Endothelial cell (in vitro differentiated cells): ENCODE measurements at places on chromosomes 6 and 20.

DNA sequence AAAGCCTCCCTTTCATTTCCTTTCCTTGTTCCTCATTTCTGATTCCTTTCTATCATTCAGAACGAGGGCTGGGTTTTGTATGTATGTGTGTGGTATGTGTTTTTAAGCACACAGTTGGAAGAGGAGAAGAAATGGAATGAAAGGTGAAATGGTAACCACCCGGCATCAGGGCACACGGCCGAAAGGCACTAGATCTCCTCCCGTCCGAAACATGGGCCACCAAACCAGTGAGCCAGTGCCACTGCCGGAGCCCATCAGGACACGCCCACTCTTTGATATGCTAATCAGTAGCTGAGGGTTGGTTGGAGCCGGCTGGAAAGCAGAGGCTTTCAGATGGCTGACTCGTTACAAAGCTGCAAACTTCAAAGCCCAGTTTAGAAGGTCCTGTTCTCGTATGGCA, 228.6 kb upstream of the JARID2 start:
- H3K36me3 ChIP-seq = no peaks in the 10 kb centered on the region
- peaks cover 14% of the 10 kb centered on the region for H3K4me1 ChIP-seq
- peaks cover 4% of the 10 kb centered on the region for H3K27me3 ChIP-seq
- H3K4me3 ChIP-seq = no peak overlapping the region
- no peak overlapping the region for H3K27ac ChIP-seq
- DNase-seq = no peak

GRCh38 chr6:90241229-90241880, 55.3 kb downstream of the BACH2 start:
- H3K4me1 ChIP-seq = peaks cover 7% of the 10 kb centered on the region
- H3K27ac ChIP-seq = no peak overlapping the region
- no peak overlapping the region for H3K4me3 ChIP-seq
- H3K36me3 ChIP-seq = no peaks in the 10 kb centered on the region
- no peak for DNase-seq
- H3K27me3 ChIP-seq = no peaks in the 10 kb centered on the region

GRCh38 chr20:47389867-47390347, 33.4 kb upstream of the ZMYND8 start:
- H3K36me3 ChIP-seq = no peaks in the 10 kb centered on the region
- no peak overlapping the region for H3K27ac ChIP-seq
- peaks cover 3% of the 10 kb centered on the region for H3K27me3 ChIP-seq
- no peak for DNase-seq

GRCh38 chr6:42105709-42106108, 36.7 kb downstream of the C6orf132 start:
- peaks cover 7% of the 10 kb centered on the region for H3K4me1 ChIP-seq
- H3K36me3 ChIP-seq = no peaks in the 10 kb centered on the region
- H3K27me3 ChIP-seq = peaks cover 8% of the 10 kb centered on the region
- H3K27ac ChIP-seq = no peak overlapping the region
- no peak overlapping the region for H3K4me3 ChIP-seq

DNA sequence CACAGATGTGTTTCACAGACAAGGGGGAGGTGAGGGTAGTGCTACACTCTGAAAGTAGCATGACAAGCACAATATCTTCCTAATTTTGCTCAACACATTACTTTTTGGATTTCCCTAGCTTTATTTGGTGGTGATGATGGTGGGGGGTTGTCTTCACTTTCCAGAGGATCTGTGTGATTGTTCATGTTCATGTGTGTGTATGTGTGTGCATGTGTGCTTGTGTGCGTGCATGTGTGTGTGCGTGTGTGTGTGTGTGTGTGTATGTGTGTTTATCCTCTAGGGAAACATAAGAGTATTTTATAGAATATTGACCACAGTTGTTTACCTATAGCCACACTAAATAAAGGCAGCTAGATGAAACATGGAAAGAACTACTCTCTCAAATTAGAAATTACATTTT, 183.8 kb upstream of the EYA4 start:
- no peak for DNase-seq
- no peaks in the 10 kb centered on the region for H3K36me3 ChIP-seq
- H3K4me1 ChIP-seq = peaks cover 5% of the 10 kb centered on the region
- no peaks in the 10 kb centered on the region for H3K27me3 ChIP-seq
- no peak overlapping the region for H3K27ac ChIP-seq

- no peaks in the 10 kb centered on the region for H3K36me3 ChIP-seq
- H3K27ac ChIP-seq = no peak overlapping the region
- H3K27me3 ChIP-seq = peaks cover 5% of the 10 kb centered on the region
- peaks cover 5% of the 10 kb centered on the region for H3K4me1 ChIP-seq
- no peak overlapping the region for H3K4me3 ChIP-seq
- DNase-seq = no peak
These were observed 16.3 kb upstream of the PDE10A start for GRCh38 chr6:165679326-165679725.

DNA sequence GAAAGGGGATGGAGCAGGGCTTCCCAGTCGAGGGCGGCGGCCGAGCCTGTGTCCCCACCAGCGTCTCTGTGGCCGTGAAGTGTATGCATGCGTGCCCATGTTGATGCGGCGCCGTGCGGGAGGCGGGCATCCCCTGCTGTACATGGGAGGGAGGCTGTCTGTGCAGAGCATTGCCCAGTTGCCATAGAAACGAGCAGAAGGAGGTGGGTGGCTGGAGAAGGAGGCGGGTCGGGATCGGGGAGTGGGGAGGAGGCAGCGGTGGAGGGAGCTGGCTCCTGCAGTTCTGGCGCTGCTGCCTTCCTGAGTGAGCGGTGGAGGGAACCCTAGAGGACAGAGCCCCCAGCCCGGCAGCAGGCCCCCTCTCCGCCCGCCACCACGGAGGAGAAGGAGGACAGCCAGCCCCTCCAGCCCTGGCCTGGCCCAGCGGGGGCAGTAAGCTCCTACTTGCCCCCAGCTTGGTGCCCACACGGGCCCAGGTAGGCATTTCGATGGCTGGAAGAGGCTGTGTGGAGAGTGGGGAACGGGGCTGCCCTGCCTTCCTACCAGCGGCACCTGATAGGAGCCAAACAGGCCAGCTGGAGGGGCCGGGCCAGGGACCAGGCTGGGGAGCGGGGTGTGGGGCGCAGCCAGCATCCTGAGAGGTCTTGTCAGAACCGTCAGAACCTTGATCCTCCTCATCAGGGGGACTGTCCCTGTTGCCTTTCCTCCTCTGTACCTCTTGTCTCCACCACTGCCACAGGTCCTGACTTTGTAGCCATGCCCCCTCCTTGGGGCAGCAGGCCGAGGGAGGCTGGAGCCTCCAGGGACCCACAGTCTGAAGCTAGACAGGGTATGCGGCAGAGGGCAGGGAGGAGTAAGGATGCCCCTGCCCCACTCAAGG, 41.3 kb downstream of the SPDEF start:
- DNase-seq = peak; percentile 54
- H3K4me3 ChIP-seq = peak overlapping the region; percentile 89
- no peak overlapping the region for H3K27ac ChIP-seq
- H3K4me1 ChIP-seq = peaks cover 4% of the 10 kb centered on the region

- H3K27me3 ChIP-seq = peaks cover 4% of the 10 kb centered on the region
- no peak for DNase-seq
- no peaks in the 10 kb centered on the region for H3K36me3 ChIP-seq
- H3K4me1 ChIP-seq = no peaks in the 10 kb centered on the region
These were observed 165.1 kb upstream of the PCSK2 start for GRCh38 chr20:17061715-17062114.

DNA sequence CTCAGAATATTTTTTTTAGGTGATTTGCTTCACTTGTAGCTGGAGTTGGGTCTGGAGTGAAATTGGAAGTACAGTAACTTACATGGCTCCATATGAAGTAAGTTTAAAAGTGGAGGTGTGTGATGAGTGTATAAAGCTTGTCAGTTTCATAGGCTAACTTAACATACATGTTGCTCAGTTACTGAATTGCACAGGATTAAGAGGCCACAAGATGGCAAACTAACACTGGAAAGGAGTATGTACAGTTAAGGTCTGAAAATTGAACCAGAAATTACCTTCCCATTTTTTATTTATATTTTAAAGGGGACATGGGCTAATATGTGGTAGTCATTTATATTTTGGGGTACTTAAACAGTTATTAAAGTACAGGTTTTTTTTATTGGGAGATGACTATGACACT, 45.3 kb upstream of the SMIM8 start:
- H3K4me1 ChIP-seq = no peaks in the 10 kb centered on the region
- no peaks in the 10 kb centered on the region for H3K27me3 ChIP-seq
- no peak overlapping the region for H3K4me3 ChIP-seq
- H3K27ac ChIP-seq = no peak overlapping the region

DNA sequence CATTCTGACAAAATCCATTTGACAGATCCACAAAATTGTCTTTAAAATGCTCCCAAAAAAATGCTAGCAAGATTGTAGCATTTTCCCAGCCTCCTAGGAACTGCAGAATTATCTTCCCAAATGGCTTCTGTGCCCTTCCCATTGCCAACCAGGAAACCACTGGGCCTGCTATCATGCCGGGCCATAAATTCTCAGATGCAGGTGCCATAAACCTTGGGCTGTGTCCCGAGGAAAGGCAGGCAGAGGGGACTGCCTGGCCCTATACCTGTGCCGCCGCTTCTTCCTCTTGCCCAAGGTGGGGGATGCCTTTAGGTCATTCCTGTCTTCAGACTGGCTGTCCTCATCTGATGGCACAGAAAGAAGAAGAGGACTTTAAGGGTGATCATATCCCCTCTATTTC, 2.8 kb downstream of the VSX1 start:
- H3K4me3 ChIP-seq = no peak overlapping the region
- peaks cover 5% of the 10 kb centered on the region for H3K4me1 ChIP-seq
- H3K27ac ChIP-seq = no peak overlapping the region
- H3K27me3 ChIP-seq = peaks cover 15% of the 10 kb centered on the region

- H3K27me3 ChIP-seq = peaks cover 5% of the 10 kb centered on the region
- peak overlapping the region; percentile 75 for H3K27ac ChIP-seq
- peak overlapping the region; percentile 84 for H3K4me3 ChIP-seq
- H3K36me3 ChIP-seq = no peaks in the 10 kb centered on the region
- DNase-seq = peak; percentile 73
These were observed 148.3 kb upstream of the AFDN start for GRCh38 chr6:167678102-167679101.

- peaks cover 4% of the 10 kb centered on the region for H3K36me3 ChIP-seq
- no peaks in the 10 kb centered on the region for H3K4me1 ChIP-seq
- H3K27ac ChIP-seq = no peak overlapping the region
- no peak for DNase-seq
- peaks cover 3% of the 10 kb centered on the region for H3K27me3 ChIP-seq
These were observed 506.5 kb downstream of the PREX1 start for GRCh38 chr20:48321271-48321670.

GRCh38 chr6:49935387-49935786, 28.6 kb downstream of the DEFB114 start:
- H3K4me1 ChIP-seq = no peaks in the 10 kb centered on the region
- H3K4me3 ChIP-seq = no peak overlapping the region
- no peak overlapping the region for H3K27ac ChIP-seq
- no peaks in the 10 kb centered on the region for H3K36me3 ChIP-seq
- DNase-seq = no peak
- H3K27me3 ChIP-seq = no peaks in the 10 kb centered on the region

DNA sequence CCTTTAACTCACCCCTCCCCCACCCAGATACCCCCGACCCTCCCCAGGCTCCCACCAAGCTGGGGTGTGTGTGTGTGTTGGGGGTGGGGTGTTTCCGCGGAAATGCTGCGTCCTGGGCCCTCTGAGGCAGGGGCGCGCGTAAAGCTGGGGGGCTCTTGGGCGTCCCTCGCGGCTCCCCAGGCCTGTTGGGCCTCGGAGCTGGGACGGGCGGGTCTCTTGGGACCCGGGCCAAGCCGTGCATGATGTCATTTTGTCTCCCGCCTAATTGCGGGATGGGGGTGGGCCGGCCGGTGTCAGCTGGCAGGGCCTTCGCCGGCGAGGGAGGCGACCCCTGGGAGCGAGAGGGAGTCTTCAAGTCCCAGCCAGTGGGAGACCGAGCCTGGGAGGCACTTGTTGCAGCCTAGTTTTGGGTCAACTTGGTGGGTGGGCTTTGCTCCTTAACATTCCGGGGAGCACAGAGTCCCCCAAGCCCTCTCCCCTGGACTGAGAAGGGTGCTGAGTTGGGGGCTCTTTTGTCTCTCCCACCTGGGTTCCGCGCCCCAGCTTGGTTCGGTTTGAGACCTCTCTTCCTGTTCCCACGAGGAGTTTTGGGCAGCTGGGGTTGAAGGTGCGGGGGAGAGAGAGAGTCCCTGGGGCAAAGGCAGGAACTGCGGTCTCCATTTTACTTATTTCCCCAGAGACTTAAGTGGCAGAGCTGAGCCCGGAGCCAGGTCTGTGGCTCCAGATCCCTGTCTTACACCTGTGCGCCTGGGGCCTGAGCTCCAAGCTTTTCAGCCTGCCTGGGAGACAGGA, 623 bp downstream of the MYBL2 start:
- H3K4me1 ChIP-seq = no peaks in the 10 kb centered on the region
- H3K36me3 ChIP-seq = no peaks in the 10 kb centered on the region
- no peaks in the 10 kb centered on the region for H3K27me3 ChIP-seq
- no peak overlapping the region for H3K27ac ChIP-seq
- peak overlapping the region; percentile 82 for H3K4me3 ChIP-seq

GRCh38 chr6:111478749-111479148, 4.3 kb downstream of the REV3L start:
- peaks cover 4% of the 10 kb centered on the region for H3K27me3 ChIP-seq
- no peak for DNase-seq
- peaks cover 26% of the 10 kb centered on the region for H3K4me1 ChIP-seq
- no peaks in the 10 kb centered on the region for H3K36me3 ChIP-seq
- H3K27ac ChIP-seq = no peak overlapping the region

GRCh38 chr20:58327211-58327610, 17.7 kb downstream of the RAB22A start:
- H3K27ac ChIP-seq = no peak overlapping the region
- DNase-seq = no peak
- no peaks in the 10 kb centered on the region for H3K27me3 ChIP-seq
- H3K4me1 ChIP-seq = no peaks in the 10 kb centered on the region
- H3K4me3 ChIP-seq = no peak overlapping the region

- H3K4me1 ChIP-seq = no peaks in the 10 kb centered on the region
- no peak overlapping the region for H3K4me3 ChIP-seq
- no peak for DNase-seq
- no peak overlapping the region for H3K27ac ChIP-seq
These were observed 5.7 kb upstream of the FKBP5 start for GRCh38 chr6:35694462-35694861.

- H3K4me1 ChIP-seq = peaks cover under 1% of the 10 kb centered on the region
- DNase-seq = no peak
- peaks cover 7% of the 10 kb centered on the region for H3K27me3 ChIP-seq
- no peak overlapping the region for H3K27ac ChIP-seq
- no peaks in the 10 kb centered on the region for H3K36me3 ChIP-seq
These were observed 51.0 kb upstream of the SUPT3H start for GRCh38 chr6:45428727-45429126.
